ENCODE measurements at places on chromosomes 4 and X.

DNA sequence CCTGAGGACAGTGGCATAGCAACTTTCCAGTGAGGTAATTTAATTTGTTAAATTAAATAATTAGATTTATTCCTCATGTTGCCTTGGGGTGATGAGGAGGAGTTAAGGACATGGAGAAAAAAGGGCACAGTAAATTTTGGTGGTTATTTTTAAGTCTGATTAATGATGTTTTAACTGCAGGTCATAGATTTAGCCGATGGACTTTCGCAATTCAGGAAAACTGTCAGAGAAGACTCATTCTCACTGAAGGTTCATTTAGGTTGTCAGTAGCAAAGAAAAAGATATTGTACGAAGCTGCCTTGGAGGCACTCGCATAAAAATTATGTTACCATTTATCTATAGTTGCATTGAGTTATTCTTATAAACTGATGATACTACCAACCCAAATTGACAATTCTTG lies 164.2 kb upstream of the PITX2 start:
- no peak for DNase-seq

- DNase-seq, result no peak
Observed at GRCh38 chr4:48739560-48740019, 40.5 kb downstream of the FRYL start.

- no peak for DNase-seq
Observed at GRCh38 chr4:123506011-123506695, 109.6 kb downstream of the SPRY1 start.

- DNase-seq, result peak; percentile 90
Observed at GRCh38 chr4:169611991-169612870, at the start of gene NEK1. Gene NEK1 (minus strand): TSS chr4:169612583. CDS start chr4:169602630, 9,953 bp downstream.

- no peak for DNase-seq
Observed at GRCh38 chrX:80174925-80175574, 160.5 kb downstream of the TBX22 start.

- DNase-seq, result no peak
Observed at GRCh38 chrX:36241397-36241796, 321.9 kb downstream of the CFAP47 start.

GRCh38 chr4:121838136-121838535 lies 14.5 kb upstream of the CCNA2 start:
- DNase-seq, result no peak

GRCh38 chrX:18983666-18984380 lies at the start of gene PHKA2:
Gene PHKA2 (minus strand): TSS chrX:18984114. CDS start chrX:18983932, 182 bp downstream.
- no peak for DNase-seq

GRCh38 chrX:153634832-153635231 lies 12.2 kb upstream of the DUSP9 start:
- DNase-seq, result no peak

GRCh38 chr4:114577386-114577785 lies 21.2 kb upstream of the UGT8 start:
- no peak for DNase-seq

DNA sequence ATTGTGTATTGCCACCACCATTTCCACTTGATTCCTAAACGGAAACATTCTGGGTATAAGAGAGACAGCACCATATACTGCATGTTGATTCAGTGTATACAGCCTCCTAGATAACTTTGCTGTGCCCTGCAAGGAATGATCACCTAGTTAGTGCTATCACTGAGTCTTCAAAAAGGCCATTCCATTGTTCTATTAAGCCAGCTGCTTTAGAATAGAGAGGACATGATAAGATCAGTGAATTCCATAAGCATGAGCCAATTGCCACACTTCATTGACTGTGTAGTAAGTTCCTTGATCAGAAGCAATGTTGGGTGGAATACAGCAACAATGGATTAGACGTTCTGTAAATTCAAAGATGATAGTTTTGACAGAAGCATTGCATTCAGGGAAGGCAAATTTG lies 1047.3 kb downstream of the PCDH18 start:
- DNase-seq, result no peak

DNA sequence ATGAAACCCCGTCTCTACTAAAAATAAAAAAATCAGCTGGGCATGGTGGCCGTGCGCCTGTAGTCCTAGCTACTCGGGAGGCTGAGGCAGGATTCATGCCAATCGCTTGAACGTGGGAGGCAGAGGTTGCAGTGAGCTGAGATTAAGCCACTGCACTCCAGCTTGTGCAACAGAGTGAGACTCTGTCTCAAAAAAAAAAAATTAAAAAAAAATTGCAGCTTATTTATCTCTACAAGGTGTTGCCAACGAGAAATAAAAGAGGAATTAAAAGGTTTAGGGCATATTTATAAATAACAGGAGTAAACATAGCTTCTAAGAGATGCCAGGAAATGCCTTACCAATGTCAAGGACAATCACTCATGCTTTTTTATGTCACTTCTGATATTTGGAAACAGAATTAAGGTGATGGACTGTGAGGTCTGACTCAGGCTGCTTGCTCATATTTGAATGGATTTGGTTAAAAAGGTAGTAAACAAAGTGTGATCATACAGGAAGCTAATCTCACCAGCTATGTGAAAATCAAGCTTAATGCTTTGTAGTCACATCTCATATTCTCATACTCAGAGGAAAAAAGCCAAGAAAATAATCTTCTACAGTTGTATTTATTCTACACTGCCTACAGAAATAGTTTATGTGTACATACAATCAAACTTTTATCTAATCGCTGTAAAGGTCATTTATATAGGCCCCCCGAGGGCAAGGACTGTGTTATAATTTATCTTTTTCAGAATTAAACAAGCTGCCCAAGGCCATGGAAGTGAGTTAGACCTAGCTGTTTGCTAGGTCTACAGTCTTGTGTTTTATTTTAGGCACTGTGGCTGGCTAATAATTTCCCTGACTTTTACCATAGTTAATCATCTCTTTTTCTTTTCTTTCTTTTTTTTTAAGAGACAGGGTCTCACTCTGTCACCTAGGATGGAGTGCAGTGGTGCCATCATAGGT lies 61.1 kb upstream of the RBMX start:
- DNase-seq, result no peak

DNA sequence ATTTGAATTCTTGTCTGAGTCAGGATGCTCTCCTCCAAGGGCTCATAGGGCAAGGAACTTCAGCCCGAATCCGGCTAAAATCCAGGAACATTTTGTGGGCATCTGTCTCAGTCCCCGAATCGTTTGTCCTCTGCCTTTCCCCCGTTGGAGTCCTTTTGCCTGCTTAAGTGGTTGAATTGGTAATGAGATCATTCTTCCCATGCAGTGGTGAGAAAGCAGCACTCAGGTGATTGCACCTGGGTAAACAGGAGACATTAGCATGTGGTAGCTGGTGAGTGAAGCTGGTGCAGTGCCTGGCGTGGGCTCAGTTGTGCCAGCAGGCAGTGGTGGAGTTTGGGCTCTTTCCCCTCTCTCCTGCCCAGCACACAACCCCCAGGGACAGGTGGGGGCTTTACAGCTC lies 61.9 kb upstream of the MTM1 start:
- DNase-seq, result no peak

DNA sequence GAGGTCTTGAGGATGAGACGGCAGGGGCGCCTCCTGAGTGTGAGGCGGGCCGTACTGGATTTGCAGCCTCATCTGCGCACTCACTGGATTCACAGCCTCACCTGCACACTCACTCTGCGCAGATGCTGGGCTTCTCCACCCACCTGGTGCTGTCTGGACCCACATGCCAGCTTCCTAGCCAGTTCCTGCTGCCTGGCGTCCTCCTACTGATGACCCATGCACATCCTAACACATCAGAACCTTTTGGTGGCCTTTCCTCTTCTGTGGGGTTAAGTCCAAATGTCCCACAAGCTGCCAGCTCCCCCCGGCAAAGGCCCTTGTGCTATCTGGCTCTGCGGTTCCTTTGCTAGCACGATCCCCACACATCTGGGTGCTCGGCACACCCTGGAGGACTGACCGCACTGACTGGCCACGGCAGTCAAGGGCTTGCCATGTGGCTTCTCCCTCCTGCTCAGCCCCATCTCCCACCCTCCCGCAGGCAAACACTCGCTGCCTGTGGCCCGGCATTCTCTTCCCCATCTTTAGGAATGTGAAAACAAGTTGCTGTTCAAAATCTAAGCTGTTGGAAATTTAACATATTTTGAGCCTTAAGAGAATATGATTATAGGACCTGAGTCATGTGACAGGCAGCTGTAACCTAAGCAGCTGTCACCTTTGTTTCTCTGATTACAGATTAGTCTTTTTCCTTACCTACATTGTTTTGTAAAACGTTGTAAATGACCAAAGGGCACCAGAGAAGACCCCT lies 39.4 kb upstream of the AFAP1 start:
- DNase-seq, result no peak

GRCh38 chrX:154749856-154750255 lies 1.0 kb downstream of the GAB3 start:
- DNase-seq, result no peak

DNA sequence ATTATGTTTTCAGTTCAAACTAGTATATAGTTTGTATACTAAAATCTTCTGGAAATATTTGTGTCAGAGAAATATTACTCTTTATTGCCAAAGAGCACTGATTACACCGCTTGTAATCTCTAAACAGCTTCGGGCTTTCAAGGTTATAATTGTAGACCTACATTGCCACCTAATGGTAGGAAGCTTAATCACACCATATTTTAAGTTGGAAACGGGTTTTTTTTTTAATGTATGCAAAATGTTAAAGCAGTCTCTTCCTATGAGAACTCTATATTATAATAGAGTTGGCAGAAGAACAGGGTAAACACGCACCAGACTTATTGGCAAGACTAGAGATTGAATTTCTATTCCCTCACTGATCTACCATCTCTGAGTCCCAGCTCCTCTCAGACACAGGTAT lies 19.5 kb upstream of the NFXL1 start:
- no peak for DNase-seq

DNA sequence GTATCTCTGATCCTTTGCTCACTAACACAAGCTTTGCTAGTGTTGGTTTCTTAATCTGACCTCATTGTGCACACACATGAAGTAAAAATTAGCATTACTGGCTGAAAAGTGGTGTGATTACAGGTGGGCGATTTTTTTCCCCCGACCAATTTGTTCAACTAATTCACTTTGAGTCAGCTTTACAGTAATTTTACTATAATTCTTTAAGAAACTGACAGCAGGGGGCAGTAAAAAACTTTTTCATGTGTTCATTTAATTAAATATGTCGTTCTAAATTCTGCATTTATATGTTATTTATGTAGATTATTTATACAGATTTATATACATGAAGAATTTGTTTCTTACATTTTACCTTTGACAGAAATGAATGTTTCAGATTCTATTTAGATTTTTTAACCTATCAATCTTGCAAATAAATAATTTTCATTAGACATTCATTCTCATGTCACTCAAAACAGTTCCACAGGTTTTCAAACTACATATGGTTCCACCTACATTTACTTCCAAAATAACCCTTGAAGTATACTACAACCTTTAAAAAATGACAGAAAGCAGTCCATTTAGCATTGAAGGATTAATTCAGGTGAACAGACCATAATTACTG lies 17.5 kb downstream of the PALLD start:
- no peak for DNase-seq

DNA sequence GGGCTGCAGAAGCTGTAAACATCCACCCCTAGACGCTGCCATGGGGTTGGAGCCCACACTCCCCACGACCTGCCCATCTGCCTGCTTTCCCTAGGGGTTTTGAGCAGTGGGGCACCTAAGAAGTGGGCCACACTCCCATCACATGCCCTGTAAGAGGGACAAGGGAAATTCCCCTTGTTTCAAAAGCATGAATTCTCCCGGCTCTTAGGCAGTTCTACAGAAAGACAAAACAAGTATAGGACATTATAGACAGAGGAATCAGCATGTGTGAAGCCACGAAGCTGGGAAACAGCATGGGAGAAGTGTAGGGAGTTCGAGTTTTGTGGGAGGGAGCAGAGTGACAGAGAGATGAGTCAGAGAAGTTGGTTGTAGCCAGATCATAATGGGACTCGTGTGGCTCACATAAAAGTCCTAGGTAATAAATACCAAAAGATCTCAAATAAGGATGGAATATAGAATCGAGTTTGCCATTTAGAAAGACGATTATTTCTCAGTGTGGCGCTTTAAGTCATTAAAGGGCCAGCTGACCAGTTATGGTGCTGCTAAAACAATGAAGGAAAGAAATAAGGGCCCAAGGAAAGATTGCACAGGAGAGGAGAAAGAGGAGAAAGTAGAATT lies 23.9 kb downstream of the APOO start:
- no peak for DNase-seq

GRCh38 chr4:40850496-40850895 lies 100.7 kb downstream of the NSUN7 start:
- DNase-seq, result no peak

- DNase-seq, result no peak
Observed at GRCh38 chrX:11791537-11791936, 33.5 kb downstream of the MSL3 start.

GRCh38 chr4:11743236-11743635 lies 314.5 kb upstream of the HS3ST1 start:
- DNase-seq, result no peak

DNA sequence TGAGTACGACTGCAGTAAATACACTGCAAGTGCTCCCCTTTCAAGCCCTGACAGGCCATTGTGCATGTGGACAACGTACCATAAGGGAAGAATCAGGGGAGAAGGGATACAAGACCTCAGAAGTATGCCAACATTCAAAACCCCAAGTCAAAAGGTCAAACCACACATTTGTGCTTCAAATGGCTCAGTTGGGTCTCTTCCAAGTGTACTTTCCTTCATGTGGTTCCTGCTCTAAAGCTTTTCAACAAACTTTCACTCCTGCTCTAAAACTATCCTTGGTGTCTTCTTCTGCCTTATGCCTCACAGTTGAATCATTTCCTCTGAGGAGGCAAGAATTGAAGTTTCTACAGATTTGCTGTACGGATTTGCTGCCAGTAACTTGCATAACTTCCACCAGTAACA lies 305.7 kb upstream of the SLIT2 start:
- no peak for DNase-seq

DNA sequence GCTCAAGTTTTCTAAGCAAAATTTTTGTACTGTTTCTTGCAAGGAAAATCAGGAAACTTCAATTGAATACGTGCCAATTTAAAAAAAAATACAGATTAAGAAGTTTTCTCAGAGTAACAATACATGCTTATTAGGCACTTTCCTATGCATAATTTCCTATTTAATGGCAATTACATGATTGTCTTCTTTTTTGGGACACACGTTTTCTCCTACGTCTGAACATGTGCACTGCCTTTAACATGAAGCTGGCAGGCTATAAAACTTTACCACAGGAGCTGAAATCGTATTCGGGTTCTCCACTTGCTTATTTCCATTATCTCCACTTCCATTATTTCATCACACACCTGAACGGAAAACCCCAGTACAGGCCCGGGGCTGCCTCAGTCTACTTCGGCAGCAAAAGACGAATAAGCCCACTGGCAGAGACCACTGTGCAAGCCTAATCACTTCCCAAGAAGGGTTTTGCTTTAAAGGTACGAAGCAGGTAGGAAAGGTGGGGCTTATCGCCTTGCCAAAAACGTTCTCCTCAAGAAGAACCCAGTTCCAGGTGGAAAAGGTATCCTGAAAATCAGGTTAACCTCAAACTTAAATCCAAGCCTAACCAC lies 575 bp downstream of the RCHY1 start:
- no peak for DNase-seq

DNA sequence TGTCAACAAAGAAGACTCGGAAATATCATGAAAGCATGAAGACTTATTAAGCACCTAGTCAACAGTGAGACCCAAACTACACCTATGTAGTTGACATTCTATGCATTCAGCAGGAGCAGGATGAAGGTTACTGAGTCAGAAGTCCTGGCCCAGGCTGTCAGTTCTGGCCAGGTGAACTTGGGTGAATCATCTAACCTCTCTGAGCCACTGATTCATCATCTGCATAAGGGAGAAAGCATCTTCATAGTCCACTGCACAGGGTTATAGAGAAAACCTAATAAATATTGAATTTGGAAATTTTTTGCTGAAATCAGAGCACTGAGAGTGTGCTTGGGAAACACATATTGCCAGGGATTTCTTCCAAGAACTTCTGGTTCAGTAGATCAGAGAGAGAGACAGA lies 296.0 kb upstream of the SFRP2 start:
- DNase-seq, result no peak
